Peyer's patch (tissue), 4 donors: ENCODE measurements at places on chromosomes 6 and 20. TPM values are rescaled to one million over a fixed set of nuclear protein-coding genes. Genes with fewer than 3 reads are reported as not detected.
A peak's percentile ranks its signal among the peaks of the same experiment; 100 is the strongest.

DNA sequence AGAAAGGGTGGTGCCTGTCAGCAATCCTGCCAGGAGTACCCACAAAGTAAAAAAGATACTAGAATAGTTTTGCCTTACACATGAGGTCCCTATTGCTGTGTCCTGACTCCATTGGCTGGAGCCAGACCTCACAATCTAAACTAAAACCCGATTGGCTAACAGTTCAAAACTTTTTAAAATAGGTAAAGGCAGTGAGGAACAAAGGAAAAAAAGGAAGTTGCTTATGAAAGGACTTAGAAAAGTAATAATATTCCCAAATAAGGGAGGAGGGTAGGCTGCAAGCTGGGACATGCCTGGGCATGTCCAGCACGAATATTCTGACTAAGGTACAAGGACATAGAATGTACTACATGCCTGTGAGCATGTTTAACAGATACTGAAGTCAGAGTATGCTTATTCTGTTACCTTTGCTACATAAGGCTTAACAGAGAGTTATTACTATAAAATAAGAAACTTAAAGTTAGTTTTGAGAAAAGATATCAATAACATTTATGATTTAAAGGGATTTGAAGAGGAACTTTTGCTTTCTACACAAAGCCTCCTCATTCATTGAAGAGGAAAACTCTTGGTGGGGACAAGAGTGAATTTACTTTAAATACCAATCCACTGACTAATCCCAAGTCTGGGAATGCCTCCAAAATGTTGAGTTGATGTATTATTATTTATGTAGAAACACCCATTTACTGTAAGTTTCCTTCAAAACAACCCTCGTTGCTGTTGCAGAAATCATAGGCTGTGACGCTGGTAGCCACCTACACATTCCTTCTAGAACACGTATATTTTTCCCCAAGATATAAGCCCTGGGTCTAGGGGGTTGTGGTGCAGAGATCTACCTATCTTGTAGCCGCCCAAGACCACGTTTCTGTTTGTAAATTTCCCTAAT is 8.2 kb upstream of the MTHFD1L start:
- no peak for DNase-seq
- no peaks in the 10 kb centered on the region for H3K27me3 ChIP-seq
- peak overlapping the region; percentile 75 for H3K27ac ChIP-seq
- H3K36me3 ChIP-seq: no peaks in the 10 kb centered on the region

The EYA4 gene
- 0.19 TPM for total RNA-seq

DNA sequence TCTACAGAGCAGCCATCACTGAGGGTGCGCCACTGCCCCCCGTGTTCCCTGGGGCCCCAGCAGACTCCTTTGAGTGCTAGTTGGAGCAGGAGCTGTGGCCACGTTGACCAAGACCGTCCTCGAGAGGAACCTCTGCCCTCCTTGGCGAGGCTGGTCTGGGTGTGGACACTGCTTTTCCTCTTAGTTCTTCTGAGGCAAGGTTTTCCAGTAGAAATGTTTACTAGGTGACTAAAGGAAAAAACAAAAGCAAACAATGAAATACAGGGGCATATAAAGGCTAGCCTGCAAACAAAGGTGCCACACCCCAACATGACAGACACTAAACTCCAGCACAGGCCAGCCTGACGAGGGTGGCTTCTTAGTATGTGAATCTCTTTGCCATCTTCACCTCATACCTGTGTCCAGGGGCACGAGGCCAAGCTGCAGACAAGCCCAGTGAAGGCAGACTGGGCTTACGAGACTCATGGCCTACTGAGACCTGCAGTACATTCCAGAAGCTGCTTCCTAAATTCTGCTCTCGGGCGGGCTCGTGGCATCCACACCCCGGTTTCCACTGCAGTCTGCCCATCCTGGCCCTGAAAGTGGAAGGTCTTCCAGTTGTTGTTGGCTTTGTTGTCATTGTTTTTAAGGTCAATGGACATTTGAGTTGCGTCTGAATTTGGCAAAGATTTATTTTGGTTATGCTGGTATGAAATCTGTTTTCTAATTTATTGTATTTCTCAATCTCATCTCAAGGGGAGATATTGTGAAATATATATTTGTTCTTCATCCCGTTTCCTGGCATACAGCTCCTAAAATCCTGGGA is 39.2 kb downstream of the FAM50B start:
- H3K4me3 ChIP-seq: no peak overlapping the region
- H3K36me3 ChIP-seq: no peaks in the 10 kb centered on the region
- DNase-seq: no peak
- H3K27me3 ChIP-seq: no peaks in the 10 kb centered on the region
- no peak overlapping the region for H3K27ac ChIP-seq
- H3K4me1 ChIP-seq: no peaks in the 10 kb centered on the region

The RFX6 gene
- total RNA-seq: 2.0 TPM

- no peak for DNase-seq
- no peak overlapping the region for H3K27ac ChIP-seq
- H3K27me3 ChIP-seq: no peaks in the 10 kb centered on the region
- no peaks in the 10 kb centered on the region for H3K36me3 ChIP-seq
- H3K4me1 ChIP-seq: no peaks in the 10 kb centered on the region
- H3K4me3 ChIP-seq: no peak overlapping the region
These were observed 334.8 kb downstream of the EPM2A start for GRCh38 chr6:145400508-145400907.

- H3K27ac ChIP-seq: no peak overlapping the region
- H3K36me3 ChIP-seq: no peaks in the 10 kb centered on the region
- no peak overlapping the region for H3K4me3 ChIP-seq
- no peaks in the 10 kb centered on the region for H3K27me3 ChIP-seq
- H3K4me1 ChIP-seq: no peaks in the 10 kb centered on the region
These were observed 261.2 kb downstream of the DLL1 start for GRCh38 chr6:170029416-170030283.

- H3K4me3 ChIP-seq: peak overlapping the region; percentile 97
- DNase-seq: no peak
- peak overlapping the region; percentile 83 for H3K27ac ChIP-seq
- H3K36me3 ChIP-seq: no peaks in the 10 kb centered on the region
These were observed 435 bp downstream of the ZSWIM3 start for GRCh38 chr20:45857882-45858216.
